CD14-positive monocyte (primary cell): ENCODE measurements at places on chromosomes 1 and 21.

GRCh38 chr1:116481934-116482333 is 88.9 kb downstream of the CD58 start:
- no peak for DNase-seq

GRCh38 chr1:177043597-177043996 is 120.9 kb downstream of the ASTN1 start:
- no peak for DNase-seq

GRCh38 chr1:15947382-15948090 is 28.4 kb downstream of the ZBTB17 start:
- DNase-seq: no peak

DNA sequence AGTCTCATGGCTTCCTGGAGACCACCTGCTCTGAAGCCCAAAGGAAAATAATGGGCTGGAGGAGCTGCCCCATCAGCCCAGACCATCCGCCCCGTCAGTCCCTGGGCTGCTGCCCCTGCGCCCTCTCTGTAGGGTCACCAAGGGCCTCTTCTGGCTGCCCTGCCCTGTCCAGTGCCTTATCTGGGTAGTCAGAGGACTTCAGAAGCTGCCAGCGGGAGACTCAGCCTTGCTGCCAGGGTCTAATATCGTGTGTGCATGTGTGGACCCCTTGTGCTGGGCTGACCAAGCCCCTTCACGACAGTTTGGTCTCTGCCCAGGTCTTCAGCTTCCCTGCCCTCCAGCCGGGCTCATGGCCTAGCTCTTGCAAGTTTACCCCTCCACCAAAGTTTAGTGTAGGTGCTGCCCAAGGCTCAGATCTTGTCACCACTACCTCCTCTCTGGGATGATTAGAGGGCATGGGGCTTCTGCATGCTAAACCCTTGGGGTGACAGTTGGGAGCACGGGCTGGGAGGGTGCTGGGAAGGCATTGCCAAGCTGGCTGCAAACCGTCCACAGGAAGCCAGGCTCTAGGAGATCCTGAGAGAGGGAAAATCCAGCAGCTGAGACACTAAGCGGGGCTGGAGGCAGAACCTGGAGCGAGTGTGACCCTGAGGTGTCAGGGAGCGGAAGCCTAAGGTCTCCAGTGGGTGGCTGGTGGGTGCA is 20.6 kb downstream of the NENF start:
- no peak for DNase-seq

GRCh38 chr1:105027838-105028471 is 1278.3 kb downstream of the AMY1C start:
- DNase-seq: no peak

DNA sequence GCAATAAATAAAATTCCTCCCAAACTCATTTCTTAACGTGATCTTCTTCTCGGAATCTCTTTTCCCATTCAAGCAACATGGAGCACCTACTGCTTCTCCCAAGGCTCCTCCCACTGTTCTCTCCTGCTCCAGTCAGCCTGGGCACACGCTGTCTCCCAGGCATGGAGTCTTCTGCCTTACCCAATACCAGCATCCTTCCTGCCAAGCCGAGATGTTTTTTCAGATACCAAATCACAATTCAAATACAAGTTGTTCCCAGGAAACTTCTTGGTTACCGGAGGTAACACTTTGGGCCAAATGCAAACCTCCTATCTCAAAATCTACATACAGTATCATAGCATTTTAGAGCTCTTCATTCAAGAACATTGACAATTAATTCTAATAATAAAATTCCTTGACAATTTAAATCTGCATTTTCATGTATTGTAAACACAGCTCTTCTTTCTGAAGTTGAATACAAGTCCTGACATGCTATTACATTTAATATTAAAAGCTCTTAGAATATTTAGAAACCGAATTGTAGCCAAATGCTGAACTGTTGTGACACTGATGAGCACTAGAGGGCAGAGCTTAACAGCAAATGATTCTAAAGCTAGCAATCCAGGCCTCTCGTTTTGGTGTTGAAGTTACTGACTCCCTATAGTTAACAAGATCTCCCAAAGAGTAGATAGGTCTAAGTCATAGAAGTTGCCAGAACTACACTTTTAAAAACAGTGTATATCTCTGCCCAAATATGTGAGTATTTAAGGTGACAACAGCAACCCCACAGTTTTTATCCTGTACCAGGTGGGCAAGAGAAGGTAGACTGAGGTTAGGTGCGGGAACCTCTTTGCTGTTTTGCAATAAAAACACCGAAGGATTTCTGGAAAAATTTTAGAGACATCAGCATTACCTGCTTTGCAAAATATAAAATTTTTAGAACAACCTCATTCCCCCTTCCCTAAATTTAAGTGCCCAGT is 52.3 kb downstream of the BCAR3 start:
- peak; percentile 66 for DNase-seq

GRCh38 chr1:64663668-64664067 is 81.2 kb upstream of the RAVER2 start:
- no peak for DNase-seq

- no peak for DNase-seq
These were observed 2.1 kb upstream of the IPO9 start for GRCh38 chr1:201826830-201827229.

DNA sequence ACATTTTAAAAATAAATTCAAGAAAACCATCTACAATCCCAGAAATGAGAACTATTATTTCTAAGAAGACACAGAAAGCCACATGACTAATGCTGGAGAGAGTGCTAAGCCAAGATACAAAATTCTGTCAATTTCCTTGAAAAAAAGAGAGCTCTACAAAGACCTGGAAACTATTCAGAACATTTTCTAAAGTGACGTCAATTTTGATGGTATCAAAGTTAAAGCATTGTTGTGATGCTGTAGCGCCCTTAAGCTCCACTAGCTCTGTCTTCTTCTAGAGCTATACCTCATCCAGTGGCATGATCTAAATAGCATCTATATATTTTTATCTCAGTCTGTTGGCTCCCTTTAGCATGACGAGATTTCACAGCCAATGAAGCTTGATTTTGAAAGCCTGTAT is 73.9 kb downstream of the ODF2L start:
- DNase-seq: no peak

DNA sequence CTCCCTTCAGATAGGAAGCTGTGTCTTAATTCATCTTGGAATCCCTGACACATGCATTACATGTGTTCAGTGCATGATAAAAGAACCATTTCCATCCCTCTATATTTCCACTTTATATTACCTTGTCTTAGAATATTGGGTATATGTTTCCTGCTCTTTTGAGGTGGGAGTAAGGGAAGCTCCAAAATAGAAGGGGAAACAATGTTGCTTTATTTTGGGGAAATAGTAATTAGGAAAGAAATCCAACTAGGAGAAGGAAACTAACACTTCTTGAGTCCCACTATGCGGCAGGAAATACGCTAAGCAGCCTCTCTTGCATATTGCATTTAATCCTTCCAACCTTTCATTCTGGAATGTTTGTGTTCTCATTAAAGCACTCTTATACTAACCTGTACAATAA is 89.4 kb upstream of the VAV3 start:
- no peak for DNase-seq

- DNase-seq: no peak
These were observed 34.9 kb downstream of the RSPH1 start for GRCh38 chr21:42461185-42461520.

- no peak for DNase-seq
These were observed 37.2 kb downstream of the LACTBL1 start for GRCh38 chr1:22935433-22935832.

DNA sequence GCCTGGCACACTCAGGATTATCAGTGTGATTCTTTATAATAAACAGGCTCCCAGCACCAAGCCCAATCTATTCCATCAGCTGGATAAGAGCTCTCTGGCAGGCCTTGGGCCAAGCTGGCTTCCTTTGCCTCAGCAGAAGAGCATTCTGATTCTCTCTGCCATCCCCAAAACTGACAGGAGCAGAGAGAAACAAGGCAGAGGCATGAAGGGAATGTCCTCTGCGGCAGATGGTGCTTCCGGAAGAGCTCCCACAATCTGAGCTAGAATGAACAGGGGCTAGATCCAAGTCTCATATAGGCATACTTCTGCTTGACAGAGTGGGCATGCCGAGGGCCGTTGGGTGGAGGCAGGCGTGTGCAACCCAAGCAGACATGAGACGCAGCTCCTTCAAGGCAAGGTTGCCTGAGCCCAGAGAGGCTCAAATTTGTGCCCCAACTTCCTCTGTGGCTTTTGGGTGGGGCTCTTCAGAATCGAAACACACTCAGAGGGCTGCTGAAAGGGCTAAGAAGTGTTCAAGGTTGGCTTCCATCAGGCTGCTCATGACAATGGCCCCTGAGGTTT is 4.0 kb downstream of the CAPN2 start:
- peak; percentile 66 for DNase-seq

- no peak for DNase-seq
These were observed 5.6 kb downstream of the MAP3K21 start for GRCh38 chr1:233333086-233333485.

- DNase-seq: no peak
These were observed 456.8 kb downstream of the SETD4 start for GRCh38 chr21:35603494-35603893.

DNA sequence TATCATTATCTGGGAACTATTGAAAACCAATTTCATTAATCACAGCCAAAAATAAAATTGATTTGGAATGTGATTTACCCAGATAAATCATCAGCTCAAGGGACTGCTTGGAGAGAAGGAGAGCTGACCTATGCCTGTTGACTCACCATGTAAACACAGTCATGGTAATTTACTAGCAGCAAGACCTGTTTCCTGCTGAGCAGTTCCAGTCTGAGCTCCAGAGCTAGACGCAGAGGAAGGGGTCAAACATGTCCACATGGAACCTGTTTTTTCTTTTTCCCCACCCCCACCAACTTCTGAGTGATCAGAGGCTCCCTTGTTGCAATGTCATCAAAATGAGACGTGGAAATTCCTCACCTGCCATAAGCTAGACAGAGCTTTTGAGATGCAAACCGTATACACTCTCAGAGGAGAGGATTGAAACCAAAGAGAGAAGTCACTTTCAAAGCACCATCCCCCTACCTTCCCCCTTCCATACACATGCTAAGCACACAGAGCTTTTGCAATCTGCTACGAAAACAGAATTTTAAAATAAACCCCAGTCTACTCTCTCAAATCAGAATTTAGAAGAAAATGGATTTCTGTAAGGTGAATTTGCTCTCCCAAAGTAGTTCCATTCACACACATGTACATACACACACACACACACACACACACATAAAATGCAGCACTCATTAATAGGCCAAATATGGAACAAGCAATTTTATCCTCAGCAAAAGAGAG is 55.9 kb upstream of the PTGFRN start:
- peak; percentile 65 for DNase-seq

GRCh38 chr1:100835866-100836842 is 58.5 kb downstream of the EXTL2 start:
- no peak for DNase-seq

GRCh38 chr1:40338745-40339419 is 21.8 kb upstream of the COL9A2 start:
- DNase-seq: peak; percentile 79

- no peak for DNase-seq
These were observed 3902.5 kb downstream of the SRGAP2C start for GRCh38 chr1:125087247-125087646.

DNA sequence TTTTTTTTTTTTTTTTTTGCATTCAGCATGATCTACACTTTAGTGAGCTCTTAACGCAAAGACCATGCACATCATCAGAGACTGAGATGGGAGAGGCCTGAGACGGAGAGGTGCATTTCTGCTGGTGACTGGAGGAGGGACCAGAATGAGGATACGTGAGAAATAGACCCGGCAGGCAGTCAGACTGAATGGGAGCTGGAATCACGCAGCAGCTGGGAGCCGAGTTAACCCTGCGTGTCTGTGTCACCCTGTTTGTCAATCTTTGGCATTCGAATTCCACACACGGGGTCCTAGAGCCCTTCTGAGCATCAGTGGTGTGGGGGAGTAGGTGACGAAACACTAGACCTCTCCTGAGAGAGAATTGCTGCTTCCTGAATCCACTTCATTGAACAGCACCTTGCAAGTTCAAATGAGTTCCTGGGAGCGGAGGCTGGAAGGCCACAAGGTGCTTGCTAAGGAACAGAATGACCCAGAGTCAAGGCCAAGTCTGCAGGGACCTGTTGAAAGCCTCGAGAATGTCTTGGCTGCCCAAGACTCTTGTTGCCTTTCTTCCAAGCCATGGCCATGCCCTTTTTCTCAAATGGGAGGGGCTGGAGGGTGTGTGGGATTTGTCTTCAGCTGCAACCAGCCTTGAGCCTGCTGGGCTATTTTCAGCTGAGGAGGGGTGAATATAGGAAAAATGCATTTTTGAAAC is 123.3 kb downstream of the CNIH3 start:
- DNase-seq: no peak

DNA sequence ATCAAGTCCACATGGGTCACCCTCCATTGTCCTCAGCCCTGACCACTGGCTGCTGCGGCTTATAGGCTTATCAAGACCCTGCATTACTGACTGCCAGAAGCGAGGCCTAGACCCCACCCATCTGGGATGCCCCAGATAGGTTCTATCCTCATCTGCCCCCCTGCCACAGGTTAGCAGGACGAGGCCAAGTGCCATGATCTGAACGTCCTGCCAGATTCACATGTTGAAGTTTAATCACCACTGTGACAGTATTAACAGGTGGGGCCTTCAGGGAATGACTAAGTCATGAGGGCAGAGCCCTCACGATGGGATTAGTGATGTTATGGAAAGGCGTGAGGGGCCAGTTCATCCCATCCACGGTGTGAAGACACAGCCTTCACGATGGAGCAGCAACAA is 6.2 kb upstream of the CPLANE2 start:
- DNase-seq: no peak

DNA sequence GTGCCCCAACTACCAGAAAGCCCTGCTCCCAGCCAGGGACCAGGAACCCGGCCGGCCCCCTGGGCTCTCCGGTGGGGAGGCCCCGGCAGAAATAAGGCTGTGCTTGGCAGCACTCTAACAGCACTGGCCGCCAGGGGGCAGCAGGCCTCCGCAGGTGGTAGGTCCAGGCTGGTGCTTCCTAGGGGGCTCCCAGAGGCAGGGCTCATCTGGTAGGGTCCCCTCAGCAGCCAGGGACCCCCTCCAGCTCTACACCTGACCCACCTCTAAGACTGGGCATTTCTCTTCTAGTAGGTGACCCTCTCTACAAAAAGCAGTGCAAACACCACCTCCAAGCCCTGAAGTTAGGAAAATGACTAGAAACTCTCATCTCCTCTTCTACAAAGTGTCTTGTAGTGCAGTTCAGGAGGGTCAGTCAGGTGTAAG is 85.6 kb downstream of the STUM start:
- peak; percentile 77 for DNase-seq

DNA sequence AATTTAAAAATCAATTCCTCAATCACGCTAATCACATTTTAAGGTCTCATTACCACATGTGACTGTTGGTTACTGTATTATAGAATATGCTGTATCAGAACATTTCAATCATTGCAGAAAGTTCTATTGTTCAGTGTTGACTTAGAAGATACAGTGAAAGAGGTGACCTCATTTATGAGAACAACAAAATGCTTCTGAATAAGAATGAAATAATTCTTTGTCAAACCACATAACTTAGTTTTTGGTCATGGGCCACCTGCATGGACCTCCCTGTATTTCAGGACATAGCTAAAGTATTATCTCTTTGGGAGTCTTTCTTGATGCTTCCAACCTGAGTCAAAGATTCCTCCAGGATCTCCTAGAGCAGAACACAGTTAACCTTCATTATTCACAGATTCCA is 22.3 kb downstream of the MFSD2A start:
- DNase-seq: no peak

- no peak for DNase-seq
These were observed 27.4 kb upstream of the TBX15 start for GRCh38 chr1:119015547-119015946.

- peak; percentile 23 for DNase-seq
These were observed 556 bp downstream of the WDR77 start for GRCh38 chr1:111448482-111448917.
